Panc1 (cell line): ENCODE measurements at places on chromosomes 13 and 19. TPM values are rescaled to one million over a fixed set of nuclear protein-coding genes. Genes with fewer than 3 reads are reported as not detected.

DNA sequence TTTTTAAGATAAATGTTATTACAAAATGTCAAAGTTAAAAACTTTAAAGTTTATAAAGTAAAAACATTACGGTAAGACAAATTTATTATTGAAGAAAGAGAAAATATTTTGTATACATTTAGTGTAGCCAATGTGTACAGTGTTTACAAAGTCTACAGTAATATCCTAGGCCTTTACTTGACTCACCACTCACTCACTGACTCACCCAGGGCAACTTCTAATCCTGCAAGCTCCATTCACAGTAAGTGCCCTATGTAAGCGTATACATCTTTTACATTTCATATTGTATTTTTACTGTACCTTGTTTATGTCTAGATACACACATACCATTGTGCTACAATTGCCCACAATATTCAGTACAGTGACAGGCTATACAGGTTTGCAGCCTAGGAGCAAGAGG is 448.2 kb downstream of the KCTD12 start:
- no peaks in the 10 kb centered on the region for H3K27me3 ChIP-seq
- H3K4me1 ChIP-seq = no peaks in the 10 kb centered on the region
- DNase-seq = no peak
- no peak overlapping the region for H3K27ac ChIP-seq
- H3K4me3 ChIP-seq = no peak overlapping the region

DNA sequence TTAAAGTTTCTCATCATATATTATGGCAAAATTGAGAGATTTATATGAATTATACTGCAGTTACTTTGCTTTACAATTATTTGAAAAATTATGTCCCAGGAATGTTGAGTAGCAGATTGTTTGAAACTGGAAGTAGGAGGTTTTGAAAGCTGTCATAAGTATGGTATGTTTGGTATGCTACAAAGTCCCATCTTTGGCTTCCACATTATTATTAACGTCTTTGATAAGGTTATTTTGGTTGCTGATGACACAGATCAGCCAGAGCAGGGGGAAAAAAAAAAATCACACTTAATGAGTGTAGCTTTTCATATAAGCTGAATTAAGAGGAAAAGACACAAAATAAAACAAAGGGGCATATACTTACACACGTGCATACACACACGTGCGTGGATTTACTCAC is 130.1 kb downstream of the SLITRK1 start:
- H3K4me1 ChIP-seq = no peaks in the 10 kb centered on the region
- no peaks in the 10 kb centered on the region for H3K36me3 ChIP-seq
- DNase-seq = no peak
- H3K4me3 ChIP-seq = no peak overlapping the region

Gene EBI3
- 3.0 TPM for total RNA-seq

Gene LGI4
- total RNA-seq = 0.18 TPM

Gene SUPT5H
- 1,614 TPM for total RNA-seq
